ENCODE measurements at places on chromosomes 3 and 15. TPM values are rescaled to one million over a fixed set of nuclear protein-coding genes. Genes with fewer than 3 reads are reported as not detected.

DNA sequence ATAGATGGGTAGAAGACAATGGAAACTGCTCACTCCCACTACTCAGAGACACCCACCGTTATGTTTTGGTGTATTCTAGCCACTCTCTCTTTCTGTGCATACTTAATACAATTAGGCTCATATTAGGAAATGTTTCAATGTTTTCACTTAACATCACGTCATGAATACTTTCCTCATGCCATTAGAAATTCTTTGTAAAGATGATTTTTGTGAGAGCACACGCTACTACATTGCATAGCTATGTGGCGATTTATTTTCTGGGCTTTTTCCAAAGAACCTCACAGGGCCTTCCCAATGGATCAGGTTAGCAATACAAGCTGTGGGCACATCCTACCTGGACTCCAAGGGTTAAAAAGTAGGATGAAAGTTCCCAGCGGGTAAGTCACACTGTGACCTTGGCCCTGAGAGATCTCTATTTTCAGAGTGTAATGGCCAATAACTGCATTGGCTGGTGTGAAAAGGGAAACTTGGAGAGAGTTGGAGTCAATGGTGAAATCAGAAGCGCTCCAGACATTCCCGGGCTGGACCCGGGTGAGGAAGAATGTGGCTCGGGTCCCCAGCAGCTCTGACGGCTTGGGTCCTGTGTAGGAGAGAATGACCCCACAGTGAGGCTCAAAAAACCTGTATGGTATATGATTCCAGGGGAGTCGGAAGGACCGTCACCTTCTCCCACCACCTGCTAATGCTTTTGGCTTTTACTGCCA, 25.8 kb upstream of the TGM5 start:
- DNase-seq, result no peak

DNA sequence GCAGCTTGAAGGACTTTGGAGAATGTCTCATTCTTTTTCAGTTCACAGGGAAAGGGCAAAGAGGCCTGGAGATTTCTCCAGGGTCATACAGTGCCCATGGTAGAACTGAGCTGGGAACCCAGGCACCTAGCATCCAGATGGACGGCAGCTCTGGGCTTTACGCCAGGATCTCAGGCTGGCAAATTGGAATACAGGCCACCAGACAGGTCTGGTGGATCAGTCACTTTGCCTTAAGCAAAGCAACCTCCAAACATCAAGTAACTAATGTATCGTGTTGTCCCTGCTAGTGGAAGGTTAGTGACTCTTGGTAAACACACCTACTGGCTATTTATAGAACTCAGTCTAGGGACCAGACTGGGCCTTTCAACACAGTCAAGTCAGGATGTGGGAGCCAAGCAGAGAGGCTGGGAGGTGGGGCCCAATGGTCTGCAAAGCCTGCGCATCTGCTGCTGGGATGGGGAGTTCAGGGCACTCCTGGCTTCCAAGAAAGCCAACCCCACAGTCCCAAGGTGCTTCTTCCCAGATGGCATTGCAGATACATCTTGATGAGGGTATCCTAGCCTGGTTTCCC, 30.2 kb downstream of the RPLP1 start:
- DNase-seq, result no peak

- DNase-seq, result no peak
These were observed 8.8 kb downstream of the RFTN1 start for GRCh38 chr3:16504692-16505091.

DNA sequence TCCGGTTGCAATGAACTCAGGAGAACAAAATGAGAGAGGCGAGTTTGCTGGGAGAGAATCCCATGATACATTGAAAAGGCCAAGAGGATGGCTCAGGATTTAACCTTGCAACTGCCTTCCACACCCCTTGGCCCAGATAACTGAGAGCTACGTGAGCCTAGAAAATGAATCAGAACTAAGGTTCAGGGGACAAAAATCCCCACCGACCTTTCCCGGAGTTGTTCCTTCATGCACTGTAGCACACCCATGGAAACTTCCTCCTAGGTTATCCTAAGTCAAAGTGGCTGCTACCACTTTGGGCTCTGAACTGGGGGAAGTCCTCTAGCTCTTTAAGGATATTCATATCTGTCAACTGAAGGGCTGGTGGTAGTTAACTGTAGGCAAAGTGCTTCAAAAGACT, 58.3 kb upstream of the SLC4A7 start:
- no peak for DNase-seq

GRCh38 chr3:108242776-108243175, 20.6 kb upstream of the IFT57 start:
- no peak for DNase-seq

DNA sequence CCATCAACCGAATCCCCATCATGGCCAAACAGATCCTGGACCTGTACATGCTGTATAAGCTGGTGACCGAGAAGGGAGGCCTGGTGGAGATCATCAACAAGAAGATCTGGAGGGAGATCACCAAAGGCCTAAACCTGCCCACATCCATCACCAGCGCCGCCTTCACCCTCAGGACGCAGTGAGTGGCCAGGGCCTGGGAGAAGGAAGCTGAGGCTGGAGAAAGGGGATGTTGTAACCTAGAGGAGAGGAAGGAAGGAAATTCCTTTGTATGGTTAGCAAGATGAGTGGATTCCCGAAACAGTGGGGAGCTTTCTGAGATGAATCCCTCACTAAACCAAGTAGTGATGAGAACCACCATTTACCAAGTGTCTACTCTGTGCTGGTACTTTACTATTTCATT, 25.8 kb upstream of the CLK3 start:
- DNase-seq, result no peak

DNA sequence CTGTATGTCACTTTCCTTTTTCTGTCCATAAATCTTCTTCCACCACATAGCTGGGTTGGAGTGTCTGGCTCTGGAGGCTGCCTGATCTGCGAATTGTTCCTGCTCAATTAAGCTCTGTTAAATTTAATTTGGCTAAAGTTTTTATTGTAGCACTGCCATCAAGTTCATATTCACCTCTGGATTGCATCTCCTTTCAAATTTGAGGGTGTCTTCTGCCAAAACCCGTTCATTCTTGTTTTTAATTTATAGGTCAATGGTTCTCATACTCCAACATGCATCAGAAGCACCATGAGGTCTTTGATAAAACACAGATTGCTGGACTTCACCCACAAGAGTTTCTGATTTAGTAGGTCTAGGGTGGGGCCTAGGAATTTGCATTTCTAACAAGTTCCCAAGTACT, 276.5 kb upstream of the NECTIN3 start:
- no peak for DNase-seq

- DNase-seq, result peak; percentile 85
These were observed 8.1 kb upstream of the MAPK6 start for GRCh38 chr15:52010633-52011595.

- no peak for DNase-seq
These were observed 65.8 kb downstream of the ZNF280D start for GRCh38 chr15:56667517-56667916.

DNA sequence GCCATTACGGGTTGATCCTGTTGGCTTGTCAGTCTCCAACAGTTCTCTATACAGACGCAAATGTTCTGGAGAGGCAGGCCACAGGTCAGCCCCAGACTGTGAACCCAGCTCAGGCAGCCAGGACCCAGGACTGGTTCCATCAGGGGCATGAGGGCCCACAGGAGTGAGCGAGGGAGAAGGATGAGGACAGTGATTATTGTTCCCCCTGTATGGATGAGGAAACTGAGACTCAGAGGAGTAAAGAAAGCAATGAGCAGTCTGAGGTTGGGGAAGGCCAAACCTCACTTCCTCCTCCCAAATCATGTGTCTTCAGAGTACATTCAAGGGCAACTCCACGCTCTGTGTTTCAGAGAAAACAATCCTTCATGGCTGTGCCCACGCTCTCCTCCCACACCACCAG, 121.9 kb downstream of the RPLP1 start:
- peak; percentile 34 for DNase-seq

GRCh38 chr3:121979734-121980449, 42.2 kb downstream of the ILDR1 start:
- DNase-seq, result no peak

DNA sequence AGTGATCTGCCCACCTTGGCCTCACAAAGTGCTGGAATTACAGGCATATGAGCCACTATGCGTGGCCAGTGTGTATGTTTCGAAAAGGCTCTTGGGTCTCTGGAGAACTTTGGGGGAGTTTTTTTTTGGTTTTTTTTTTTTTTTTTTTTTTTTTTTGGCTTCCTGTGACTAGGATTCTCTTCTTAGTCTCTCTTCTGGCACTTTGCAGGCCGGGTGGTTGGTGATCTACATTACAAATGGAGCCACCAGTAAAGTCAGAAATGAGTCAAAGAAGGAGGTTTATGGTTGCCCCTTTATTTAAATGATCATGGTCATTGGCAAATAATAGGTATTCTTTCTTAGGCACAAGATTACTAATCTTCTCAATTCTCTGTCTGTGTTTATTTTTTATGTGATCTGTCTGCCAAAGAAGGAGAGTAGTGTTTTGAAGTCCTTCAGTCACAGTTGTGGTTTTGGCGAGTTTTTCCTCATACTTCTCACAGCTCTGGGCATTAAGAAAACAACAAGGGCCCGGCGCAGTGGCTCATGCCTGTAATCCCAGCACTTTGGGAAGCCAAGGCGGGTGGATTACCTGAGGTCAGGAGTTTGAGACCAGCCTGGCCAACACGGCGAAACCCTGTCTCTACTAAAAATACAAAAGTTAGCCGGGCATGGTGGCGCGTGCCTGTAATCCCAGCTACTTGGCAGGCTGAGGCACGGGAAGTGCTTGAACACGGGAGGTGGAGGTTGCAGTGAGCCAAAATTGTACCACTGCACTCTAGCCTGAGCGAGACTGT, 38.3 kb downstream of the PDE8A start:
- DNase-seq, result no peak

DNA sequence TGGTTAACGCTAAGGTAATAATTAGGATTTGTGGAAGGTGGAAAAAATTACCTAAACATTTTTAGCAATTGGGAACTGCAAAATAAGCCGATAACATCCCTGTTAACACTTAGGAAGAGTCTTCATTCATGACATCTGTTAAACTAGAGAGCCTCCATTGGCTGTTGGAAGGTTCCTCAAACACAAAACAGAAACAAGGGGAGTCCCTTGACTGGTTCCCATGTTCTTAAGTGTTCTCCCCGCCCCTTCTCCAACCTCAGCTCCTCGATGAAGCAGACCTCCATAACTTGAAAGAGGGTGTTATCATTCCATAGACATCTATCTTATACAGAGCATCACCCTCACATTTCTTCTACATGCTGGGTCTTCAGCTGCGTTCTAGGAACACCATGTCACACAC, 2.5 kb downstream of the SLC22A13 start:
- no peak for DNase-seq

DNA sequence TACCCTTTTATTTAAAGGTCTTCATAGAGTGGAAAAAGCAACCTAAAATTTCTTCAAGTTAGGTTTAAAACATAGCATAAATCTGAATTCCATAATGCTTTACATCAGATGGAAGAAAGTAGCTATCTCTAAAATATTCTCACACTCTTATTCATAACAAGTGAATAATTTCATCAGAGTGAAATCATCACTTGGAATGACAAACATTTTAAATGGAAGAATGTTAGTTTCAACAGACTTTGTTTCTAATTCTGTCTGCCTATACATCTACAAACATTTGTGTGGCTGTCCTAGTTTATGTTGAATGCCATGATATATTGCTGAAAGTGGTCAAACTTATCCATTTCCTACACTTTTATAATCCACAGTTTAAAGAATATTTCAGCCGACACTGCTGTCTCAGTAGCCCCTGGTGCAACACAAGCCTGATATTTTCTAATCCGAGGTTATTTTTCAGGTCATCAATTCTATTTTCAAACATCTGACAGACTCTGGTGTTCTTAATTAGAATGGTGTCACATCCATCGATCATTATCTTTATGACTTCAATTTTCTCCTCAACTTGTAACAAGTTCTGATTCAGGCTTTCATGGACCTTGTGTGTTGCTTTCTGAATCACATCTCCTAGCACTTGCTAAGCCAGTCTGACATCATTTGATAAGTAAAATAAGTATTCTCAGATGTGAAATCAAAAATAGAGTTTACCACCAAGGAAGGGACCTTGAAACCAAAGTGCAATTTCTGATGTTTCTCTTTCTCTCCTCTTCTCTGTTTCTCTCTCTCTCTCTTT, 17.1 kb upstream of the CNTN3 start:
- DNase-seq, result no peak

DNA sequence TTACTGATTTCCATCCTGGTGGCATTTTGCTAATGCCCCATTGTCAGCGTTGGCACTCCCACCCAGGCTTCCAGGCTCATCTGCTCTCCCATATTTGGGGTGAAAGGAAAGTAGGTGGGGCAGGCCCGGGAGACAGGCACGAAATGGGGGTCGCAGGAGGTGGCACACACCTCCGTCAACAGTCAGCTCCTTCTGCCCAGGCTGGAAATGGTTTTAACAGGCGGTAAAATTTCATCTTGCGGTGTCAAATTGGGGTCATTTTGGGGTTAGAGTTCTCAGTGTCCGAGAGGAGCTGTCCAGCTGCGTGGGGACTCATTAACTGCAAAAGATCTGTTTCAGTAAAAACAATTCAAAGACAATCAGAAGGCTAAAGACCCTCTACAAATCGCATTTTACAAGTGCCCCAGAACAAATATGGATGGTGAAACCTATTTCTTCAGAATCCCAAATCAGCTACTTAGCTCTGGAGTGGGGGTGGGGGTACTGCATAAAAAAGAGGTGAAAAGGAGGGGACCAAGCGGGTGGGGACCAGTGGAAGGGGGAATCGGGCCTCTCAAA, 4.2 kb upstream of the MEIS2 start:
- no peak for DNase-seq

- DNase-seq, result peak; percentile 26
These were observed 57.0 kb upstream of the MCTP2 start for GRCh38 chr15:94174399-94174802.

DNA sequence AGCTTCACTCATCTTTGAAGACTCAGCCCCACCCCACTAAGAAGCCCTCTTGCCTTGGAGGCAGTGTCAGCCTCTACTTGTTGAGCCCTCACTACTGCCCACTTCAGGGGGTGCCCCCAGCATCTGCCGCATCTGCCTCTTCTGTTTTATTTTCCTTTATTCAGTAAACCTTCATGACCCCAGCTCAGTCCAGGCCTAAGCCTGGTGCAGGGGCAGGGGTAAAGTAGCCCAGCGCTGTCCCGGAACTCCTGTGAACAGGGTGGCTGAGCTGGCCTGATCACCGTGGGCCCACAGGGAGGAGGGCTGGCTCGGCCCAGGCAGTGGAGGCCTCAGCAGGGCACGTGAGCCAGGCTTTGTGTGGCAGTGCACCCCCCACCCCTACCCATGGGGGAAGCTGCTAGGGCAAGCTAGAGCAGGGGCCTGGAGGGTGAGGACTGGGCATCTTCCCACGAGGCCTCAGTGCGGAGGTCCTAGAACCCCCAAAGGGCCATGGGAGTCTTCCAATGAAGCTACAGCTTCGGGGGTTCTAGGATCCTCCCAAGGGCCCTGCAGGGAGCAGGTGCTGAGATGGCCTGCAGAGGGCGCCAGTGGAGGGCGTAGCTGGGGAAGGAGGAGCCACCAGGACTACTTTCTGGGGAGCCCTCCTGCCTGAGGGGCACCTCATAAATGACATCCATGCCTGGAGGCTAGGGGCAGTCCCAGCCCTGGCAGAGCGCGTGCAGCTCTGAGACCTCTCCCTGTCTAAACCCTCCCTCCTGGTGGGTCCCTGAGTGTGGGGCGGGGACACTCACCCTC, 36.0 kb downstream of the TSPAN3 start:
- peak; percentile 65 for DNase-seq

Gene PRTG
- not detected for total RNA-seq

Gene MKRN2OS
- total RNA-seq, result not detected

Gene C2CD4A
- 0.14 TPM for total RNA-seq

Gene CNTN6
- not detected for total RNA-seq

Gene SERPINI1
- 0.99 TPM for total RNA-seq

Gene SOX14
- total RNA-seq, result not detected

Gene ANKRD63
- total RNA-seq, result not detected

Gene TMEM108
- total RNA-seq, result not detected

Gene UNC45A
- 70.8 TPM for total RNA-seq

Gene ACP3
- not detected for total RNA-seq

Gene TMEM45A
- total RNA-seq, result 0.22 TPM

Gene AQP9
- total RNA-seq, result not detected
